ENCODE measurements at places on chromosomes 11 and 22.

DNA sequence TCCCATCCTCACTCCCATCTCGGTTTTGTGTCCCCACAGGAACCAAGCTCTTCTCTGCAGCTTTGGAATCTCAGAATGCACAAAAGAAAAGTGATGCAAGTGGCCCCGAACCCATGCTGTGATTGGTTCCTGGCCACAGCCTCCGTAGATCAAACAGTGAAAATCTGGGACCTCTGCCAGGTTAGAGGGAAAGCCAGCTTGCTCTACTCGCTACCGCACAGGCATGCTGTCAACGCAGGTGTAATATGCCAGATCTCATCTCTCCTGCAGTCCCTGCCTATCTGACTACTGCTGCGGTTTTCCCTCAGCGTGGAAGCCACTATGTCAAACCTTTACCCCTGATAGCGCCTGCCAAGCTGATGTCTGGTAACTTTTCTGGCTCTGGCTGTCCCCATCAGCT, 200.5 kb upstream of the LRRC4C start:
- no peak for DNase-seq

DNA sequence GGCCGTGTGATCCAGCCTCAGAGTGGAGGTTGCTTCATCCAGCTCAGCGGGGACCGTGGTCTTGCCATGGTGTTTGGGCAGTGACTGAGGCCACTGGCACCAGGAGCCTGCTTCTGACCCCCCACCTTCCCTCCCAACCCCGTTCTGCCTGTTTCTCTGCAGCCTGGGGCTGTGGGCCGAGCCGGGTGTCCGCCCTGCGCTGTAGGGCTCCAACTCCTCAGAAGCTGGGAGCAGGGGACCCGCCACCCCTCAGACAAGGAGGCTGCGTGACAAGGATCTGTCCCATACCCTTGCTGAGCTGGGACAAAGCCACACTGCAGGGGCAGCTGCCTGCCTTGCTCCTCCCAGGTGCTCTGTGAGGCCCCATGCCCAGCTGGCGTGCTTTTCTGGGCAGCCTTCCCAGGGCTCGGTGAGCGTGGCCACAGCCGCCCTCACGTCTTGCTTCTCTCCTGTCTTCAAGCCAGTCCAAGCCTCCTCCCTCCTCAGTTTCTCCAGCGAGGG, 11.7 kb upstream of the ARFGAP3 start:
- no peak for DNase-seq

GRCh38 chr22:40519284-40519947, 117.1 kb downstream of the MRTFA start:
- no peak for DNase-seq

GRCh38 chr11:128761339-128761738, 67.5 kb downstream of the FLI1 start:
- no peak for DNase-seq

DNA sequence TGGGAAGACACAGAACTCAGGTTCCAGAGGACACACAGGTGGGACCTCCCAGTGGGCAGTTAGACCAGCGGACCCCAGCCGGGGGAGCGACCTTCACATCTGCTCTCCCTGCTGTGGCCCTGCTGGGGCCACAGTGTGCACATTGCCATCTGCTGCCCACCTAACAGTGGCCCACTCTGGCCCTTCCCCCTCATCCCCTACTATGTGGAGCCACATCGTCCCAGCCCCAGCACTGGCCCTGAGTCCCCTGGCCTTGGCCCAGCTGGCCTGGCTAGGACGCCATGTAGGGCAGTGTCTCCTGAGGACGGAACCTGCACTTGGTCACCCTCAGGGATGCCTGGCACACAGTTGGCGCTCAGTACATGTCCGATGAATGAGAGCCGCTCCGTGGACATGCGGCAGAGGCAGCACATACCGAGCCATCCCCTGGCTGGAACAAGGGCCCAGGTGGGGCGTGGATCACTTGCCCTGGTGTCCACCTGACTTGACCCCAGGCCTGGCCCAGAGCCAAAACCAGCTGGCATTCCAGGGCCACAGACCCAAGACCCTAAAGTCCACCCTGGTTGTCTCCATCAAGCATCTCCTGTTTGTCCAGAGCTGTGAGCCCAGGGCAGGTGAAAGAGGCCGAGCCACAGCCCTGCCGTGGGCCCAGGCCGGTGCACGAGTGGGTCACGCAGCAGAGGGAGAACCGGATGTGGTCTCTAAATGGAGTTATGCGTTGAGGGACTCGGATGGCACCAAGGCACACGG, 93.1 kb upstream of the FGF3 start:
- DNase-seq = no peak

- no peak for DNase-seq
Measured at GRCh38 chr11:19316434-19316833, 75.7 kb upstream of the E2F8 start.

DNA sequence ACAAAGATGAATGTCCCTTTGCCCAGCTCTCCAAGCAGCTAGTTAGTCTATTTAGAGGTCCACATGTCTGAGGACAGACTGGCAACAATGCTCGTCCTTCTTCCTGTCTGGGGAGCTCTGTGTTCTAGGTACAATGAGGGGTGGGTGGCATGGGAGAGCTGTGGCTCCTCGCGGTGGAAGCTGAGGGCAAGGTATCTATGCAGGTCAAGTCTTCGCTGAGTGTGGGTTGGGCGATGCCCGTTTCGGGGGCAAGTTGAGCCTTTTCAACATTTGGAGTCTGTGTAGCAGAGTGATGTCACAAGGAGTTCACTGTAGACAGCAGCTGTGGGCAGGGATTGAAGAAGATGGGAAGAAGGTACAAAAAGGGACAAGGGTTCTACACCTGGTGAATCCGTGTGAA, 163.2 kb downstream of the FEZ1 start:
- no peak for DNase-seq

GRCh38 chr11:93741882-93742226, 382 bp downstream of the C11orf54 start:
- DNase-seq = no peak

DNA sequence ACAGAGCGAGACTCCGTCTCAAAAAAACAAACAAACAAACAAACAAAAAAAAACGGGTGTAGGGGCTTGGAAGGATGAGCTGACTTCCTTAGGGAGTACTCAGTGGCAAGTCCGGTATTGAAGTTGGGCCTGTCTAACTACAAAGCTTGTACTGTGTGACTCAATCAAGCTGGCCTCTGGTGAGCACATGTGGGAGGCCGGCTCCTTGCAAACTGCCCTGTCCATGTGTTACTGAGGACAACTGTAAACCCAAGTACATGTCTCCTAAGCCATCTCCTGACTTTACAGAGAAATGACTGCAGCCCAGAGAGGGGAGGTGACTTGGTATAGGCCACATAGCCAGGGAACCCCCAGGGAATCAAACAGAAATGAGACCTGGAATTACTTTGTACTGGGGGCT, 11.6 kb downstream of the RIBC2 start:
- no peak for DNase-seq
